ENCODE measurements at places on chromosomes 6 and 20. TPM values are rescaled to one million over a fixed set of nuclear protein-coding genes. Genes with fewer than 3 reads are reported as not detected.

GRCh38 chr6:166419286-166419685, 36.5 kb upstream of the MPC1 start:
- ATAC-seq = no peak

DNA sequence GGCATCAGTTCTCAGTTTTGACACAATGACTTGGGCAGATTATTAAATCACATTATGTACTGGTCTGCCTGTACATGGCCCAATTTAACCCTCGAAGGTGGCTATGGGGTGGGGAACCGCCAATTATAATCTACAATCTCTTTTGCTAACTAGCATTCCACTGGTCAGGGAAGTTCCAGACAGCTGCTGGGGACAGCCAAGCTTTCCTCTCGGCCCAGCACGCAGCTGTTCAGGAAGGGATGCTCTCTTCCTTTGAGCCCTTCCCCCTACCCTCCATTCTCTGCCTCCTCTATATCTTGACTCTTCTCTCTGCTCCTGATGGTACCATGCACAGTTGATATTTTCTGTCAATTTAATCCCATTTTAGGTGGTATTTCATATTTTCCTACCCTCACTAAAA, 233.5 kb upstream of the AGPAT4 start:
- no peak for ATAC-seq

DNA sequence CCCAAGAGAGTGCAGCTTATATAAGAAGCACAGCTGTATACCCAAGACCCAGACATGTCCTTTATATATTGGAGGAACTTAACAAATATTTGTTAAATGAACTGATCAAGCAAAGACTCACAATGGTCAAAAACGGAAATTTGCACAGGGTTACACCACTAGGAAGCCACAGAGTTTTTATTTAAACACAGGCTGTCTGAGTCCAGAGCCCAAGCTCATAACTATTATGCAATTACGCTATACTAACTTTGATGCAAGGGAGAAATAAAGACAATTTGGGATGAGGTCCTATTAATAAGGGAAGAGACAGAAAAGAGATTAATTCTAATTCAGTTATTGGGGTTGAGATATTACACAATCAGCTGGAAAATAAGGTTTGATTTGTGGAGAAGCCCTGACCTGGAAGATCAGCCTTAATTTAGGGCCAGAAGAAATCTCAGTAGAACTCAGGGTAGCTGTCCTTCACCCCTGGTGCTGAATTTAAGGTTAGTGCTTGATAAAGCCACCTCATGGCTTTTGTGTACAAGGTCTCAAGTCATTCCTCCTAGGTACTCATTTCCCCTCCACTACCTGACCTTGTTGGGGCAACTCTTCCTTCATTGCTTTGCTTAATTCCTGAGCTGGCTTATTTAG, 10.5 kb upstream of the ZNF334 start:
- no peak for ATAC-seq

GRCh38 chr6:7513529-7513928, 27.9 kb upstream of the DSP start:
- peak; percentile 61 for ATAC-seq

DNA sequence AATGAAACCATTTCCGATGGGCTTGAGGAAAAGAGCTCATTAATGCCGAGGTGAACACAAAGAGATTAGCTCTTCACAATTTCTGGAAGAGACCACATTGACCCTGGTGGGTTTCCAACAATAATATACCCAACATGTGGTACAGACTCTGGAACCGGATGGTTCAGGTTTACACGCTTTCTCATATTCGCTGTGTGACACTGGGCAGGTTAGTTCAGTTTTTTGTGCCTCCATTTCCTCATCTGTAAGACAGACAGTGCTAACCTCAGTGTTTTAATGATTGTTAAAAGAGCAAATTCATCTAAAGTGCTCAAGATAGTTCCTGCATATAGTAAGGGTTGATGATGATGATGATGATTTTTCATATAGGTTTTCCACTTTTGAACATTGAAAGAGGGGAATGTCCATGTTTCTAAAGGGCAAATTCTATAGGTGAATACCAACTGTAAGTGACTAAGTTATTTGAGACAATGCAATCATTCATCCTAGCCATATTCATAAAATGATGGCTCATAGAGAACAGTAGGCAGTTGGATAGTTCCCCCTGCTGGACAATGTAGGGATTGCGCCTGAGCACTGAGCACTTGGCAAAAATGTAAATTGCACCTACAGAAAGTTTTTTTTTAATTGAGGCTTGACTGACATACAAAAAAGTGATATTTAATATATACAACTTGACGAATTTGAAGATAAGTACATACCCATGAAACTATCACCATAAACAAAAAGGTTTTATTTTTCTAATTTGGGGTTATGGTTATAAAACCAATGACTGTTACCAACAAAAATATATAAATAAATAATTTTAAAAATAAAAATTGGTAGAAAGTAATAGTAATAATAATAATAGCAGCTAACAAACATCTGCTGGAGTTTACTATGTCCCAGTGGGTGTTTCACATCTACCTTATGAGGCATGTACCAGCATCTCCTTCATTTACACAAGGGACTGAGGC, 2.1 kb upstream of the PERP start:
- ATAC-seq = peak; percentile 57

DNA sequence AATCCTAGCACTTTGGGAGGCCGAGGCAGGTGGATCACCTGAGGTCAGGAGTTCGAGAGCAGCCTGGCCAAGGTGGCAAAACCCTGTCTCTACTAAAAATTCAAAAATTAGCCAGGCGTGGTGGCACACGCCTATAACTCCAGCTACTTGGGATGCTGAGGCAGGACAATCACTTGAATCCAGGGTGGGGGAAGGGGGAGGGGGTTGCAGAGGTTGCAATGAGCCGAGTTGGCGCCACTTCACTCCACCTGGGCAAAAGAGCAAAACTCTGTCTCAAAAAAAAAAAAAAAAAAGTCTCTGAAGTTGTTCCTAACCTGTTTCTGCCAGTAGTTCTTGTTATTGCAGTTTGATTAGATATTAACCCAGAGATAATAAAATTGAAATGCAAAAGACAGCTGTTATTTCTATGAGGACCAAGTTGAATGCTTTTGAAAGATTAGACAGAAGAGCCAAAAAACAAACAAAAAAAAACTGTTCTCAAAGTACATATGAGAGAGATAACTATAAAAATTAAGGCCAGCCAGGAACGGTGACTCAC, 22.6 kb downstream of the PIGU start:
- no peak for ATAC-seq

DNA sequence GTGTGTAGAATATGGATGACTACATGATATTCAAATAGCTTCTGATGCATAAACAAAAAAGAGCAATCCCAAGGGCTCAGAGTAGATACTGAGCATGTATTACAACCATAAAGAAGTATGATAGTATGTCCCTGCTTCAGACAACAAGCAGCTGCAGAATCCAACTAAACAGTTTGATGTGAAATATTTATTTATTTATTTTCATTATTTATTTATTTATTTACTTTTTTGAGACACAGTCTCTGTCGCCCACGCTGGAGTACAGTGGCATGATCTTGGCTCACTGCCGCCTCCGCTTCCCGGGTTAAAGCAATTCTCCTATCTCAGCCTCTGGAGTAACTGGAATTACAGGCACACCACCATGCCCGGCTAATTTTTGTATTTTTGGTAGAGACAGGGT, 384.3 kb downstream of the KHDRBS2 start:
- no peak for ATAC-seq

- ATAC-seq = peak; percentile 46
These were observed at the start of the genes DUSP15 and TTLL9 for GRCh38 chr20:31869942-31870725. DUSP15 (minus strand) TSS chr20:31870527; CDS start chr20:31870337, 190 bp downstream. TTLL9 (plus strand) TSS chr20:31870634; CDS start chr20:31871127, 493 bp downstream.

COL11A2 gene
- 0.32 TPM for total RNA-seq

FAM184A gene
- 0.76 TPM for total RNA-seq

PRDM13 gene
- total RNA-seq = not detected

XKR7 gene
- total RNA-seq = not detected

C6orf120 gene
- total RNA-seq = 11.4 TPM

FABP7 gene
- not detected for total RNA-seq

TTBK1 gene
- not detected for total RNA-seq

ZFP64 gene
- total RNA-seq = 12.9 TPM

ENPP4 gene
- 0.80 TPM for total RNA-seq
